ENCODE measurements at places on chromosomes 1 and 21.

DNA sequence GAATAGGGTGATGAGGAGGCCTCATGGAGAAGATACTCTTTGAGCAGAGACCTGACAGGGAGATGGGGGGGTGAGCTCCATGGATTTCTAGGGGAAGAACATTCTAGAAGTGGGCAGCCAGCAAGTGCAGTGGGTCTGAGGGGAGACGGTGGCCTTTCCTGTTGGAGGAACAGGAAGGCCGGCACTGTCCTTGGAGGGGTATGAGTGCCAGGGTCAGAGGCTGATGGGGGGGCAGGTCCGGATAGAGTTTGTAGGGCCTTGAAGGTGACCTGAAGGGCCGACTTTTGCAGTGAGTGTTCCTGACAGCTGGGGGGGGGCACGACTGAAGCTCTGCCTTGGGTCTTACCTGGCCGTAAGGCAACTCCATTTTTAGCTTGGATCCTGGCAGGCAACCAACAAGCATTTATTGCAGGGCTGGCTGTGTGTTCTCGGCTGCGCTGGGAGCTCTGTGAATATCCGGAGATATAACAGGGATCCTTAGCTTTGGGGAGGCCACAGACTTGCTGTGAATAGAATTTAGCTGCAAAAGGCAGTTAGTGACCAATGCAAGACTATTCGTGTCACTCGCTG is 130.6 kb downstream of the MRPS6 start:
- DNase-seq = no peak

DNA sequence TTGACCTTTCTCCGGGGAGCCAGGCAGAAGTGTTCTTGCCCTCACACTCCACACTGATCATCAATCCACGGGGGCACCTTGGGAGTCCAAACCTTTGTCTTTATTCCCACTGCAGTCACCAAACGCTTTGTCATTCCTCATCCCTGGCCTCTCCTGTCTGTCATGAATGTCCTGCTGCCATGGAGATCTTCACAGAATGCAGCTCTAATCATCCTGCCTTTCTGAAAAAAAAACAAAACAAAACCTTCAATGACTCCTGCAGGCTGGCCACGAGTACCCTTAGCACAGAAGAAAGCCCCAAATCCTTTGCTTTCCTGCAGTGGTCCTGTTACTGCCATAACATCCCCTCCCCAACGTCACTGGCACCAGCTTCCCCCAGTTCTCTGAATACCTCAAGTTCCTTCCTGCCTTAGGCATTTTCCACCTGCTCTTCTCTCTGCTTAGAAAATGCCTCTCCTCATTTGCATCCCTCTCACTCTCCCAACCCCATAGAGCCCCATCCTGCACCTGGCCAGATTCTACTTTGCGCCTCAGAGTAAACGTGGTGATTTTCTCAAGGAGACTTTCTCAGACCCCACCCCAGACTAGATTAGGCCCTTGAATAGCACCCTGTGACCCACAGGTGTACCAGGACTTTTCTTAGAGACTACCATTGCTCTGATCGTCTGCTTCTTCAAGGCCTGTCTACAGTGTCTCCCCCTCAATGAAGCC is 131.2 kb downstream of the AK5 start:
- DNase-seq = no peak

- DNase-seq = no peak
These were observed 29.3 kb downstream of the MACO1 start for GRCh38 chr1:25460020-25460419.

DNA sequence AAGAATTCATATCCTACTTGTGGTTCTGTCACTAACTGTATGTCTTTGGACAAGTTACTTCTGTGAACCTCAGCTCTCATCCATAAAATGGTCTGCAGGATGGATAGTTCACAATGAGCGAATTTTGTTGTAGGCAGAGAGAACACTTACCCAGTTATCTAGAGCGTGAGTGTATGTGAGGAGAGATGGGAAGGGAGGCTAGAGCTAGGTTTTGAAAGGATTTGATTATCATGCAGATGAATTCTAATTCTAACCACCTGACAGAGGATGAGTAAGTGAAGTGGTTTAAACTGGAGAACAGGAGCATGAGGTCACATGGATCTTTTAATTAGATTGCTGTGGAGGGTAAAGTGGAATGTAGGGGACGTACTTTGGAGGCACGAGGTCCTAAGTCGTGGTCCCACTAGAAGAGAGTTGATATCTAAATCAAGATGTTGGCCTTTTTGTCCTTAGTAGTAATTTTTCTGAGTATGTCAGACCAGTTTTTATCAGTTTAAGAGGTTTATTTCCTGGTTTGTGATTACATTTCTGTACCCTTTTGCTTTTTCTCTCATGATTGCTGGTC is 5.0 kb downstream of the SUCO start:
- DNase-seq = no peak

DNA sequence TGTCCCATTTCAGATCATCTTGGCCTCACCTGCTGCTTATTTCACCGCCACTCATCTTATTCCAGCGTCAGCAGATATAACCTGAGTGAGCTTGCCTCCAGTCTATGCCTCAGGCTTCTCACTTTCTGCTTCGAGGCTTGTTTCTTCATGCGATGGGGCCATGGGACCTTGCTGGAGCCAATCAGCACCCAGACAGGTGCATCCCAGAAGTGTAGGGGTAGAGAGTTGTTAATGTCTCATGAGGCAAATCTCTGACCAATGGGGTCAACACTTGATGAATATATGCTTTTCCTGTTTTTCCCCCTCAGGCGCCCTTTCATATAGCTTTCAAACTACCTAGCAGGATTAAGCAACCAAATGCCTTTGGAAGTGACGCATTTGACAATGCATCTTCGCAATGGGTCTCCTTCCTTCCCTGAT is 935 bp upstream of the YIPF1 start:
- DNase-seq = no peak

- no peak for DNase-seq
These were observed 308.2 kb downstream of the DISC1 start for GRCh38 chr1:231934797-231935196.

DNA sequence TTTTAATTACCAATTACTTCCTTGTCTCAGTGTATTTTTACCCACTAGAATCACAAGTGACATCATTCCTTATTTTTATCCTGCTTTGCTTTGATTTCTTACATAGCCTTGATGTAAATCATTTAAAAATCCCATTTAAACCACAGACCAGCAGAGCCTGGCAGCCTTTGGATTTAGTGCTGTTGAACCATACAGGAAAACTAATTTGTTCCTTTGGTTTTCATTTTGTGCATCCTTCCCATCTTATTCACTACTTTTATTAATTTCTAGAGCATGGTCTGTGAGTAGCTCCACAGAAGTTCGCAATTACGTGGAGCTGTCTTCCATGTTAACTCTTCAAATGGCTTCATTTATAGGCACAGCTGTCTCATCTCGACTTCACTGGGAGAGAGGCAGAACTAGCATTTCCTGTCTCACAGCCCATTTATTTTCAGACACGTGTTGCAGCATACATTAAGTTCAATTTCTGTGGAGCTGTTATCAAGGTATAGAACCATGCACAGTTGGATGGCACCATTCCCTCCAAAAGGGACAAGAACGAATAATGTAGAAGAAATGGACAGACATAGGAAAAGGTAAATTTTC is 235.3 kb downstream of the MRPL39 start:
- DNase-seq = no peak

GRCh38 chr1:168833801-168834224 is 104.8 kb upstream of the DPT start:
- no peak for DNase-seq

DNA sequence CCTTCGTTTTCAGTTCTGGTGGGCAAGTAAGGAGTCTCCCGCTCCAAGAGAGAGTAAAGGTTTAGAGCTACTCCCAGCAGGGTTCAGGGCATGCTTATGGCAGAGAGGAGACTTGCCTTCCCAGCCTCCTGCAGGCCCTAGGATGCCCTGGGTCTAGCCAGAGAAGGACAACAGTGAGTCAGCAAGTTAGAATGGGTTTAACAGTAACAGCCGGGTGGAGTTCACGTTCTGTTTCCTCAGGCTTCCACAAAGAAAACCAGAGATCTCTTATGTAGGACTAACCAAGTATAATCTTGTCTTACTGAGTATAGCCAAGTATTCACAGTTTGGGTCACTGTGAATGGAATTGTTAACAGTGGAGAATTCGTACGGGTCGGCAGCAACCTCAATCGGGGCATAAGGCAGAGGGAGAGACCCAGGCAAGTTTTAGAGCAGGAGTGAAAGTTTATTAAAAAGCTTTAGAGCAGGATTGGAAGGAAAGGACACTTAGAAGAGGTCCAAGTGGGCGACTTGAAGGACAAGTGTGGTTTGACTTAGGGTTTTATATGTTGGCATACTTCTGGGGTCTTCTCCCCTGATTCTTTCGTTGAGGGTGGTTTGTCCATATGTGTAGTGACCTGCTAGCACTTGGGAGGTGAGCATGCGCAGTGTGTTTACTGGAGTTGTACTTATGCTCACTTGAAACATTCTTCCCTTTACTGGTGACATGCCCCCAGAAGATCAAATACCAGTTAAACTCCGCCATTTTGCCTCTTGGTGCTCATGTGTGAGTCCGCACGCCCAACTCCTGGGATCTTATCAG is 4.5 kb downstream of the OVAAL start:
- no peak for DNase-seq

DNA sequence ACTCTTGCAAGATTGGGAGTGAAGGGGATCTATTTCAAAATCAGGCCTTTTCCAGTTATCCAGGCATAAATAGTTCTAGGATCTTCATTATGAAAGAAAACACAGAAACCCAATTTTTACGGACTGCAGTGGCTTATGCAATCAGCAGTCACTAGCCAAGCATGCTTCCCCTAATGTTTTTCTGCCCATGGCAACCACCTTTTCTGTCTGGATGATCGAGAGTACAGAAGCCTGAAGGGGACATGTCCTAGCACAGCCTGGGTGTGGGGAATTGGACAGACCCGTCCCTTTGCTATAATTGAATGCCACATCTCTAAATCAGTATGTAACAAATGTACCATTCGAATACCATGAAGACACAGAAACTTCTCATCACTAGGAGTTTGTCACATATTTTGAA is 29.8 kb upstream of the NCAM2 start:
- DNase-seq = no peak

DNA sequence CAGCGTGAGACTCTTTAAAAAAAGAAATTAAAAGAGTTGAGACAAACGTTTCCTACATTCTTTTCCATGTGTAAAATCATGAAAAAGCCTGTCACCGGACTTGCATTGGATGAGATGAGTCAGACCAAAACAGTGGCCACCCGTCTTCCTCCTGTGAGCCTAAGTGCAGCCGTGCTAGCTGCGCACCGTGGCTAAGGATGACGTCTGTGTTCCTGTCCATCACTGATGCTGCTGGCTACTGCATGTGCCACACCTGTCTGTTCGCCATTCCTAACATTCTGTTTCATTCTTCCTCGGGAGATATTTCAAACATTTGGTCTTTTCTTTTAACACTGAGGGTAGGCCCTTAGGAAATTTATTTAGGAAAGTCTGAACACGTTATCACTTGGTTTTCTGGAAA is 31.2 kb downstream of the IFNAR1 start:
- DNase-seq = no peak

- DNase-seq = peak; percentile 17
These were observed 12.5 kb downstream of the TRAF3IP3 start for GRCh38 chr1:209768354-209768774.

DNA sequence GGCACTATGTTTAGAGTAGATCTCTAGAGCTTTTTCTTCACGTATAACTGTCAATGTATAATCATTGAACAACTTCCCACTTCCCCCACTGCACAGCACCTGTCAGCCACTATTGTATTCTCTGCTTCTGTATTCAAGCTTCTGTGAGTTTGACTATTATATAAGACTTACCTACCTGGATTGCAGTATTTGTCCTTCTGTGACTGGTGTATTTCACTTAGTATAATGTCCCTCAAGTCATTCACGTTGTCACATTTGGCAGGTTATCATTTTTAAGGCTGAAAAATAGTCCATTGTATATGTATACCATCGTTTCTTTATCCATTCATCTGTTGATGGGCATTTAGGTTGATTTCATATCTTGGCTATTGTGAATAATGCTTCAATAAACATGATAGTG is 969.5 kb upstream of the B3GALT2 start:
- no peak for DNase-seq

GRCh38 chr1:8097908-8098307 is 71.8 kb upstream of the ERRFI1 start:
- DNase-seq = no peak
